ENCODE measurements at places on chromosomes 3 and 15.

- no peak for DNase-seq
Observed at GRCh38 chr3:52982839-52983238, 63.0 kb downstream of the SFMBT1 start.

DNA sequence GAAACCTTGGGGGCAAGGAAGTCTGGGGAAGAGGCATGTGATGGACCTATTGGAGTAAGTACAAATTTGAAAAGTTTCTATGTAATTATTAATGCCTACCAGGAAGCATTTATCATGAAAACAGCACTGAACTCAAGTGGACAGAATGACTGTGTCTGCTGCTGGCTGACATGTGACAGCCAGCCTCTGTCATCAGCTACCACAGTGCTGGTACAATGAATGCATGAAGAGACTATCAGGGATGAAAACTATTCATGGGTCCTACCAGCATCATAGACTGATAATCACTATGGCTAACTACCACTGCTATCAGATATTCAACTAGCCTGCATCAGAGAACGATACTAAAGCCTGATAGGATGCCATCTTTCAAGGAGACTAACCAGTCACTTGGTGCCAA, 193.5 kb downstream of the RAP2B start:
- DNase-seq: no peak

DNA sequence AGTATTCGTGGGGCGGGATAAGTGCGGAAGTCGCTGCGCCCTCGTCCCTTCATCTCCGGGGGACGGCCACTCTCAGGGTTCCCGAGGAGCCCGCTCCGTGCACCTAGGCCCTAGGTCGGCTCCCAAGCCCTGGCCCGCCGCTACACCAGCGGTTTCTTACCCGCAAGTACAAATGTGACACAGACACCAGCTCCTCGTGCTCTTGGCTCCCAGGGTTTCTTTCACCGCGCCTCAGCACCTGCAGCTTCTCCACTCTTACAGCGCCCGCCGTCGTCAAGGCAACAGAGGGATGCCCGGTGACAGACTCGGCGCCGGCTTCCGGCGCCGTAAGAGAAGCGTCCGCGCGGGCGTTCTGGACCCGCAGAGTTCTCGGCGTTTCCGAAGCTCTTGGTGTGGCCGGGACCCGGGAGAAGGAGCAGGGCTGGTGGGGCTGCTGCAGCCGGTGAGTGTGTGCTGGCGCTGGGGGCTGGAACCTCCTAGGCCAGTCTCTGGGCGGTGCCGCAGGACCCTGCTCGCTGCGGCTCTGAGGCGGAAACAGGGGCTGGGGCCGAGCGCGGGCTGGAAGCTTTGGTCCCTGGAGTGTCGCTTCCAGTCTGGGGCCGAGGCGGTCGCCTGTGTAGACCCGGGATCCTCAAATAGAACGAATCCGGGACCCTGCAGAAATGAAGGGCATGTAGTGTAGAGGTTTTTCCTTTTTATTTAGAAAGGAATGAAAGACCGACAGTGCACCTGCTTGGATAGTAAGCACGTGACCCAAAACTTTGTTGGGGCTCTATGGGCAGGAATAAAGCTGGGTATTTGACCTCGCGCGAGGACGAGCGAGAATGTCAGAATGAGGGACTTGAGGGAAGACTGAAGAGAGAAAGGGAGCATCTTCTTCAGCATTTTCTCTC, 155.4 kb upstream of the GOLGA6L4 start:
- no peak for DNase-seq

DNA sequence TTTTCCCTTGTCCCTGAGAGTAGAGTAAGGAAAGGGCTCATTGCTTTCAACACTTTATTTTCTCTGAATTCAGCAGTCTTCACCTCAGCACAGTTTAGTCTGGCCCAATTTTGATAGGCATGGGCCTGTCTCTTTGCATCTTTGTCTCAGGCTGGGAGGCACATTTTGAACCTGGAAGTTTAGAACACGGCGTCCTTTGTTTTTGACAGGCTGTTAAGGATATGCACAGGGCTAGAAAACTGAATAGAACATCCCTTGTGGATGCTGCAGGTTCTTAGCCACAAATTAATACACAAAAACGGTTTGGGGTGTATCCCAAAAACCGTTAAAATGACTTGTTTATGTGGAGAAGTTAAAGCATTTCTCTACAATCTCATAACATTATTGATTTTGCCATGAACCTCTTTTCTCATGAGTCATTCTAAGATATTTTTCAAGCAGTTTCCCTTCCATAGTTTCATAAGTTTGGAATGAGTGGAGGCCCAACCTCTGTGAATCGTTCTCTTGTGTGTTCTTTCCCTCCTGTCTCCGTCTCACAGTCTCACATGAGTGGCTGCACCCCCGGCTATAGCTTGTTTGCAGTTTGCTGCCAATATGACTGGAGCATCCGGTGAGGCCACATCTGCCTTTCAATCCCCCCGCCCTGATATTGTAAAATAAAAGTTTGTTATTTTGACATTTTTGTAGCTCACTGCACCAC, 192.9 kb upstream of the EIF1B start:
- DNase-seq: no peak

DNA sequence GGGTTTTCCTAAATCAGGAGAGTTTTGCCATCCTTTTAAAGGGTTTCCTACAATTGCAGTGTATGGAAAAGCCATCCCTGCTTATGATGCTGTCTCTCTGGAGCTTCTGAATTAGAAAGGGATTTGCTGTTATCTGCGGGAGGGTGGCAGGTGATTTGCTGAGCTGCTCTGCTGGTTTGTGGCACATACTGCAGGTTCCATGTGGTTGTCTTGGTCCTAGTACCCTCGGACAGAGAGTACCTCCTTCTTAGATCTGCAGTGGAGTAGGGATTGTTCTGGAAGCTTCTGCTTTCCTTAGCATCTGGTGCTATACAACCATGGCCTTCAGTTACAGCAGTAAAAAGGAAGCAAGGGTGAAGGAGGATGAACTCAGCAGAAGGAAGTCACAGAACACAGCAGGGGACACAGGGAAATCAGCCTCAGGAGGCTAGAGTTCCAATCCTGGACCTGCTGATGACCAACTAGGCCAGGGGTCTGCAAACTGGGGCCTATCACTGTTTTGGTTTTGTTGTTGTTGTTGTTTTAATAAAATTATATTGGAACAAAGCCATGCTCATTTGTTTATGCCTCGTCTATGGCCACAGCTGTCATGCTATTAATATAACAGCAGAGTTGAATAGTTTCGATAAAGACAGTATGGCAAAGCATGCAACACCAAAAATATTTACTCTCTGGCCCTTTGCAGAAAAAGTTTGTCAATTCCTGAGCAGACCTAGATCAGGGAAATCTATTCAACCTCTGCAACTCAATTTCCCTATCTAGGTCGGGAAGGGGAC, 39.5 kb downstream of the STARD5 start:
- no peak for DNase-seq

DNA sequence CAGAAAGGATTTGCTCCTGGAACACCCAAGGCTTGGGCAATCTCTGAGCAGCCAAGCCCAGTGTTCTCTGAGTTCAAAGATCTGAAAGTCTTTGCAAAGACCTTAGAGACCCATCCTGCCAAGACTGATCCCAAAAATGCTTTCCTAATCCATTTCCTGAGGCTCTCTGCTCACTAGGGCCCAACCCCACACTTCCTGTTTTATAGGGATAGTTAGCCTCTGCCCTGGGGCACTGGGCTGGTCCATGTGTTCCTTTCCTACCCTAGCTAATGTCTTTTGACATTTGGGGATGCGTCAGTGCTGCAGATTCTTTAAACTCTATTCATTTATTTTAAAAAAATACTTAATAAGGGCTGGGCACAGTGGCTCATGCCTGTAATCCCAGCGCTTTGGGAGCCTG, 372.7 kb downstream of the ROBO2 start:
- DNase-seq: no peak

DNA sequence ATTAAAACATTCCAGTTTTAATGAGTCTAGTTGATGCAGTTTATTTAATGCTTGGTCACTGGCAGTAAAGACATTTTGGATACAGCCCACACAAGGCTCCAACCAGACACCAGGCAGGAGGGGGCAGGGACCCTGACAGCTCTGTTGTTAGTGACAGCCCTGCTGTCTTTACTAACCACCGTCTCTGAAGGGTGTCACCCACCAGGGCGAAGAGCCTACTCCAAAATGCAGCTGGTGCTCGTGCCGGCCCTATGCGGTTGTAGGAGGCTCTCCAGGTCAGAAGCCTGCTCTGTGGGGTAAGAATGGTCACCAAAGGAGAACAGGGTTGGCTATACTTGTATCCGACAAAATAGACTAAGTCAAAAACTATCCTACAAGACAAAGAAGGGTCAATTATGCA, 132.2 kb downstream of the ATP10A start:
- DNase-seq: no peak

DNA sequence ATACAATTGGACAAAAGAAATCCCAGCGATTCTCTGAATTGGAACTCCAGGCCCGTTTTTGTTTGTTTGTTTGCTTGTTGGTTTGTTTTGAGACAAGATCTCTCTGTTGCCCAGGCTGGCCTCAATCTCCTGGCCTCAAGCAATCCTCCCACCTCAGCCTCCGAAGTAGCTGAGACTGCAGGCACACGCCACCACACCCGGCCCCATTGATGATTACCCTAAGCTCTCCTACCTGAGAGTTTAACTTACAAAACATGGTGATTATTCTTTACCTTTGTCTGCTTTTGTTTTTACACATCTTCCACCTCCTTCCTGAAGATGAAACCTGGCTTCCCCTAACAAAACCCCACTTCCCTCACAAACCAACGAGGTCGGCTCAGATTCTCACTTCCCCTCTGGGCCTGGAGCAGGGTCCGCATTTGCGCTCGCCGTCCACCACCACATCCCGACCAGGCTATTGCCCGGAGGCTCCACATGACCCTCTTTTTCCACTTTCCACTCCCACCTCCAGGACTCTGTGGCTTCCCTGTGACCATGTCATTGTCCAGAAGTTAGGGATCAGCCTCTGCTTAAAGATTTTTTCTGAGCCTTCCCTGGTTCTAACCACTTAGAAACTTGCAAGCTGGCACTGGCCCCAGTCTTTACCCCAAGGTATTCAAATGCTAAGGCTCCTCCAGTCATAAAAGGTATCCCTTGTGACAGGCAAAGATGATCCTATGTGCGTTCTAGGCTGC, 14.8 kb downstream of the KLHL6 start:
- DNase-seq: peak; percentile 39

GRCh38 chr3:85939074-85939482, 980.3 kb downstream of the CADM2 start:
- DNase-seq: no peak

- DNase-seq: no peak
Observed at GRCh38 chr3:63927422-63928280, 15.5 kb upstream of the SCAANT1 start.

DNA sequence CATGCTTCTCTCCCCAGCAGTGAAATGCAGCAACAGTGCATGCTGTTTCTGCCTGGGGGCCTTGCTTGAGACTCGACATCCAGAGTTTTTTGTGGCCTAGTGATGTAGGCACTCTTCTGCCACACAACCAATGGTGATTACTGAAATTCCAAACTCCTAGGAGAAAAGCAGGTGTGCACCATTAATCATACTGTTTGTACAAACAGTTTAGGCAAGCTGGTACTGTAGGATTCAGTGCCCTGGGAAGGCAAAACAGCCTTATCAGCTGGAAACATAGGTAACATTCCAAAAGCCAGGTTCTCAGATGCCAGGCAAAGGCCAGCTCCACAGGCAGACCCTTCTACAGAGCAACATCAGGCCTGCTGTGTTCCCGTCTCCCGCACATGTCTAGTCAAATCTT, 17.5 kb upstream of the RBP1 start:
- DNase-seq: no peak

DNA sequence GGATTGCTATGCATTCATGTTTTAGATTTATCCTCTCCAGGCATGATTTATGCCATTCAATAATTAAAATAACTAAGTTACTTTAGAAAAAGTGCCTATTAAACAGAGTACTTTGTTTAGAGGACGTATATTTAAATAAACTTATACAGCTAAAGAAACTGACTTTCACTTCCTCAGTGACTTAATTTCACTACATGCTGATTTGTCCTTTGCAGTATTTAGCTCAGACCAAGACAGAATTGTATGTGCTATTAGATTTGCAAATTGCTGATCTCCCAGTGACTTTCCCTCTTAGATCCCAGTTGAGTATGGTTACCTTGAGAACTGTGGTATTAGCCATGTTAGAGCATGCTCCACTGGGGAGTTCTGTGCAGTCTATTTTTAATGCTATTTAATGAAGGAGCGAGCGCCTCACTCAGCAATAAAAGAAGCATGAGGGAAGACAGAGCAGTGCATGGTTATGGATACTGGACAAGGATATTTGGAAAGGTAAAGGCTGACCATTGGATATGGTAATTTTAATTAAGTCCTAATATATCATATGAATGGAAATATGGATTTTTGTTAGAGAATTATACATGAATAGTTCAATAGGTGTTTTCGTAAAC, 2.7 kb downstream of the ARPP21 start:
- no peak for DNase-seq

- DNase-seq: no peak
Observed at GRCh38 chr3:112804021-112804420, 42.6 kb downstream of the CD200R1L start.

DNA sequence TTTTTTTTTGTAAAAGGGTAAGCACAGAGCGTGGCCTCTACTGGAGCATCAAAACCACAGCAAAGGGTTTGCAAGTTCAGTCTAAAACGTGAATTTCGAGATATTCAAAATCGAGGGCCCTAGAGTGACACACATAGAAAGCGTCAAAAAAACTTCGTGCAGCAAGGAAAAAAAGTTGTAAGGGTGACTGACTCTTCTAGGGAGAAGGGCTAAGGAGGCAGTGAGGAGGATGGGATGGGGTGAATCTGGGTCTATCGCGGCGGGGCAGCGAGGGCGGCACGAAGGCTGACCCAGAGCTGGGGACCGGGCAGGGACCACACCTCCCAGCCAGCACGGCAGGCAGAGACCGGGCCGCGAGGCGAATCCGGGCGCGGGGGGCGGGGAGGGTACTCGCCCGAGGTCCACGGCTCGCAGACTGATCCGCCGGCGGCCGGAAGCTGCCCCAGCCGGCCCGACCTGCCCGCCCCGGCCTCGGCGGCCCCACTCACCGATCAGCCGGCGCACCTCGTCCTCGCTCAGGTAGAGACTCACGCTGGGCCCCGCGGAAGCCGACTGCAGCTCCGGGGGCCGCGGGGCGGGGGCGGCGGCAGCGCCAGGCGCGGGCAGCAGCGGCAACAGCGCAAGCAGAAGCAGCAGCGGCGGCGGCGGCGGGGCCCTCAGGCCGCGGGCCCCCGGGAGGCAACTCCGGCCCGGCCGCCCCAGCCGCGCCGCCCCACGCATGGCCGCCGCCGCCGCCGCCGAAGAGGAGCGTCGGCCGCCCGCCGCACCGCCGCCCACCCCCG, 533 bp downstream of the RYK start:
- DNase-seq: peak; percentile 33

DNA sequence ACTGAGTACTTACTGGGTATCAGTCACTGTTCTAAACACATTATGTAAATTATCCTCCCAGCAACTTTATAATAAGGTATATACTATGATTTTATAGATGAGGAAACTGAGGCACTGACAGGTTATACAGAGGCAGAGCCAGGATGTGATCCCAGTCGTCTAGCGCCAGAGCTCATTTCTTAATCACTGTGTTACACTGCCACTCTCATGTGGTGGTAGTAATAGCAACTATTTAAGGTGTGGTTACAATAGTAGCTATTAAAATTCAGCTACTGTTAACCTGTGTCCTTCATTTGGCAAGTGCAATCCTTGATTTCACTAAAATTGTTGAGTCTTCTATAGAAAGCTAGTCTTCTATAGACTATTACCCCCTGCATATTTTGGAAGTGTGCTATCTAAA, 43.1 kb upstream of the TRPC1 start:
- DNase-seq: no peak

Measured in mucosa of gallbladder (tissue), 1 donor.